Gastrocnemius medialis (tissue), 4 donors: ENCODE measurements at places on chromosomes 4 and X. TPM values are rescaled to one million over a fixed set of nuclear protein-coding genes. Genes with fewer than 3 reads are reported as not detected.

DNA sequence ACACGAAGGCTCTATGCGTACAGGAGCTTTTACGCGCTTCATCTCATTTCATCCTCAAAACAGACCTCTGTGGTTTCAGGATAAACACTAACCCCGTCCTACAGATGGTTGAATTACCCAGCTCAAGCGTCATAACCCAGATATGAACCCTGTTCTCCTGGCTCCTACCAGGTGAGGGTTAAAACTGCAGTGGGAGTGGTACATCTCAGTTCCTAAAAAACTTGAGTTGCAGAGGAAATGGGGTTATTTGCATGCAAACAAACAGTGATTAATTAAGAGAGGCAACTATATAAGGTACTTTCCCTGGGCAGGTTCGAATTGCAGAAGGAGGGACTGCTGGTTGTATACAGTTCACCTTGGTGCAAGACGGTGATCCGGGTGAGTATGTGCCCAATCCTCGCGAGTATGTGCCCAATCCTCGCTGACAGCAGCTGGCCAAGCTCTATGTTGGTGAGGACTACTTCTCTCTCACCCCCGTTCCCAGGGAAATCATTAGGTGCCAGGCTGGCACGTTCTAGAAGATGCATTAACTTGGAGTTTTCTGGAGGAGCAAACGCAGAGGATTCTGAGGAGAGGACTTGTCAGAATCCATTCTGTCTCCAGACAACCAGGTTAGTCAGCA, 72.6 kb downstream of the FHDC1 start:
- no peaks in the 10 kb centered on the region for H3K36me3 ChIP-seq
- no peak overlapping the region for H3K27ac ChIP-seq
- no peak overlapping the region for H3K4me3 ChIP-seq
- H3K27me3 ChIP-seq, result no peaks in the 10 kb centered on the region
- DNase-seq, result no peak
- no peaks in the 10 kb centered on the region for H3K4me1 ChIP-seq

- no peak overlapping the region for H3K27ac ChIP-seq
- no peaks in the 10 kb centered on the region for H3K27me3 ChIP-seq
- no peak overlapping the region for H3K4me3 ChIP-seq
- DNase-seq, result no peak
These were observed 253.3 kb downstream of the CENPC start for GRCh38 chr4:67292045-67292444.

DNA sequence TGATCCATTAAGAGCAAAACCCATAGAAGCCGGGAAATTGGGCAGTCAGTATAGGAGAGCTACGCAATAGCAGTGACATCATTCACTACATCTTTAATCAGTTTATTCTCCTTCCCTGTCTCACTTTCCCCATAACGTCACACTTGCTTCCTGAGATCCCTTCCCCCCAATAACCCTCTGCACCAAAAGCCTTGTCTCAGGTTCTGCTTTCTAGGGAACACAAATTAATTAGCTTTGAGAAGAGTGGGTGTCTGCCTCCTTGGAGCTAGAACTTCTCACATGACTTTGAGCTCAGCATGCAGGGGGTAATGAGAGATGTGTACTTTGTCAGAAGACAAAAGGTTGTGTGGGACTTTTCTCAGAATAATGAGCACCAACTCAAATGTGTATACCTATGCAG, 128.3 kb upstream of the MAOA start:
- H3K27ac ChIP-seq, result no peak overlapping the region
- no peaks in the 10 kb centered on the region for H3K4me1 ChIP-seq
- no peaks in the 10 kb centered on the region for H3K36me3 ChIP-seq
- no peak for DNase-seq
- no peak overlapping the region for H3K4me3 ChIP-seq
- no peaks in the 10 kb centered on the region for H3K27me3 ChIP-seq

GRCh38 chr4:110678517-110679227, 55.8 kb upstream of the PITX2 start:
- H3K27me3 ChIP-seq, result no peaks in the 10 kb centered on the region
- no peak overlapping the region for H3K4me3 ChIP-seq
- no peaks in the 10 kb centered on the region for H3K36me3 ChIP-seq
- no peaks in the 10 kb centered on the region for H3K4me1 ChIP-seq
- DNase-seq, result no peak
- no peak overlapping the region for H3K27ac ChIP-seq

- no peaks in the 10 kb centered on the region for H3K36me3 ChIP-seq
- H3K4me3 ChIP-seq, result no peak overlapping the region
- H3K4me1 ChIP-seq, result peaks cover 31% of the 10 kb centered on the region
- no peak for DNase-seq
These were observed 18.0 kb downstream of the RUFY3 start for GRCh38 chr4:70739496-70740337.

DNA sequence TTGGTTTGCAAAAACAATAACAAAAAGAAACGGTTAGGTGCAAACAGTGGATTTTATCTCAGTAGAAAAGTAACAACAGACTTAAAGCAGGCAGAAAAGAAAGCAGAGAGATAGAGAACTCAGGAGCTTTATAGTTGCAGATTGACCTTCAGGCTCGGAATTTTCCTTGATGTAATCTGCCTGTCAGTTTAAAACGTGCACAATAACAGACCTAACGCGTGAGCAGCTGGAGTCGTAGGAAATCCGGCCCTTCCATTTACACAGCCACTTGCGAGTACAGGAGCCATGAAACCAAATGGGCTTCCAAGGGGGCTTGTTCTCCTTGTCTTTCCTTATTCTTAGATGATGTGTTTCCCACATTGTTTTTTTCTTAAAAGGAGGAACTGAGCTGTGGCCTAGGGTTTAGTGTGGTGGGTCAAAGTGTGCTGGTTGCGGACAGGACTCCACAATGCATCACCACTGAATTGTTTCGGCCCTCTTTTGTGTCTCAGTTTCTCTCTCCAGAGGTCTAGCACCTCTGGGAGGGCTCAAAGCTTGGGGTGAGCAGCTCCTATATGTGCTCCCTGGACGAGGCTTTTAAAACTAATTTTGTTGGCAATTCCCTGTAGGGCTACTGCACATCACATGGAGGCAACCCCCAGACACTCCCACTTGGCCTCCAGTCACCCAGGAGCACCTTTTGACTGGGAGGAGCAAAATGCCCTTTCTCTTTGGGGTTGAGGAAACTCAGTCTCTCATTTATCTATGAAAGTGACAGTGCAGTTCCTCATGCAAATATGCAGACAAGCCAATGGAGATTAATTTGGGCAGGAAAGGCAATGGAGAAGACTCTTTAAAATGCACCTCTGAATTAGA, 13.9 kb upstream of the MPP1 start:
- H3K4me3 ChIP-seq, result no peak overlapping the region
- H3K27me3 ChIP-seq, result no peaks in the 10 kb centered on the region
- no peak for DNase-seq
- no peak overlapping the region for H3K27ac ChIP-seq

GRCh38 chr4:8073206-8073863, 85.3 kb downstream of the ABLIM2 start:
- H3K27ac ChIP-seq, result peak overlapping the region; percentile 95
- no peak for DNase-seq
- H3K36me3 ChIP-seq, result no peaks in the 10 kb centered on the region
- H3K27me3 ChIP-seq, result no peaks in the 10 kb centered on the region
- peaks cover 14% of the 10 kb centered on the region for H3K4me1 ChIP-seq
- H3K4me3 ChIP-seq, result no peak overlapping the region

GRCh38 chr4:173365359-173365996, 5.3 kb upstream of the SAP30 start:
- H3K27ac ChIP-seq, result no peak overlapping the region
- H3K4me1 ChIP-seq, result no peaks in the 10 kb centered on the region
- no peaks in the 10 kb centered on the region for H3K27me3 ChIP-seq
- no peaks in the 10 kb centered on the region for H3K36me3 ChIP-seq
- no peak overlapping the region for H3K4me3 ChIP-seq
- DNase-seq, result no peak

DNA sequence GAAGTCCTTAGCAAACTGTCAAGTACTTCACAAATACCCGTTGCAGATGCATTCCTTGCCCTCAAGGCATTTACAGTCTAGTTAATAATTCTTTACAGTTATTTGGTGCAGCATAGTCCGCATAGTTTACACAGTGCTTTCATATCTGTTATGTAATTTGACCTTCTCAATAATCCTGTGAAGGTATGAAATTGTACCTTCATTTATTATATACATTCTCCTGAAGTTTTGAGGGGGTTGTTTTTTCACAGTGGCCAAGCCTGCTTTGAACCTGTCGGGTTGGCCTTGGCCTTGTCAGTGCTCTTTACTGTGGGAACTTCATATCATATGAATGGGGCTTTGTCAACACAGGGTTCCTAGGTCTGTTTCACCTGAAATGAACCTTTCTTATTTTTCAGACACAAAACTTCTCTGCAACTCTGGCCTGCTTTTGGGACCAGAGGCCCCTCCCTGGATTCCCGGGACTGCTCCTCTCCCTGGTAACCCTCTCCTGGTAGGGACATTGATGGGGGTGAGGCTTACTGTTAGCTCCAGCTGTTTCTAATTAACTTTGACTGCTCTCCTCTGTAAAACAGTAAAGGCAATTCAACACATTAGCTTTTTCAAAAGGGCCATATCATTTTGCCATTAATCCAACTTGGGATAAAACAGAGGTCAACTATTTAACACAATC, 9.1 kb downstream of the IGFBP7 start:
- H3K4me3 ChIP-seq, result no peak overlapping the region
- no peaks in the 10 kb centered on the region for H3K36me3 ChIP-seq
- H3K27me3 ChIP-seq, result no peaks in the 10 kb centered on the region
- H3K27ac ChIP-seq, result peak overlapping the region; percentile 72

DNA sequence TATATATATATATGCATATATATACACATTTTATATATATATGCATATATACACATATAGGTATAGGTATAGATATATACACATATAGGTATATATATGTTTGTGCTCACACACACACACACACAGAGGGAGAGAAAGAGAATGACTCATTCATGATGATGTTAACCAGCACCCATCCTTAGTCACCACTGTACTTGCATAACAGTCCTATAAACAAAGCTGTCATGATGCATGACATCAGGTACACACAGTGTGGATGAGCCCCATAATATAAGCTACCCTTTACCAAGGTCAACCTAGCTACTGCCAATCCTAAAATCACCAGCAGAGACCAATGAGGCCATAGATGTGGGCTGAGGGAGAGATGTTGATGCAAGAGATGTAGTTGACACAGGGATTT, 1408.0 kb downstream of the RAPGEF2 start:
- no peaks in the 10 kb centered on the region for H3K36me3 ChIP-seq
- no peak for DNase-seq
- H3K27me3 ChIP-seq, result no peaks in the 10 kb centered on the region

DNA sequence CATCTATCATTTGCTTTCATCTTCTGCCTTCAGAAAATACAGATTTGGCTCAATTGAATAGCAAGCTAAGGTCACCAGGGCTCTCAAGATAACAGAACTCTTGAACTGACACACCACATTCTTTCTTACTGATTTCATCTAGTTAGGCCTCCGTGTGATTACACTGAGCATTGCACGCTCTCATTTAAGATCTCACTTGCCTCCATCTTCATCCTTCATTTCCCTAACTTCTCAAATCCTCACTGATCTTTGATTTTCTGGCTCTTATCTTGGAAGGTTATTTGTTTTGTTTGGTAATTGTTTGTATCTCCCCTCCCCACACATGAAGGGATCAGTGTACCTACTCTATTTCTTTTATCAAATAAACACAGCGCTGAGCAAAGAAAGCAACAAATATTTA, 47.7 kb downstream of the MANBA start:
- no peaks in the 10 kb centered on the region for H3K4me1 ChIP-seq
- no peak overlapping the region for H3K4me3 ChIP-seq
- no peaks in the 10 kb centered on the region for H3K36me3 ChIP-seq
- no peak for DNase-seq
- H3K27me3 ChIP-seq, result no peaks in the 10 kb centered on the region

- H3K4me1 ChIP-seq, result no peaks in the 10 kb centered on the region
- no peaks in the 10 kb centered on the region for H3K36me3 ChIP-seq
- H3K27me3 ChIP-seq, result no peaks in the 10 kb centered on the region
- no peak for DNase-seq
- no peak overlapping the region for H3K4me3 ChIP-seq
These were observed 1958.6 kb downstream of the C4orf33 start for GRCh38 chr4:131054489-131055019.

The KCTD8 gene
- 1.9 TPM for total RNA-seq

The VCX3B gene
- total RNA-seq, result not detected

The ABLIM2 gene
- 211 TPM for total RNA-seq

The KIAA1210 gene
- total RNA-seq, result not detected

The OPRPN gene
- total RNA-seq, result not detected

The TMSB15A gene
- total RNA-seq, result not detected

The F11 gene
- total RNA-seq, result not detected
